ENCODE measurements at places on chromosomes 7 and 10. TPM values are rescaled to one million over a fixed set of nuclear protein-coding genes. Genes with fewer than 3 reads are reported as not detected.

Gene C7orf57
- 0.11 TPM for total RNA-seq

Gene PILRA
- total RNA-seq = 12.3 TPM

Gene CPA5
- total RNA-seq = 2.2 TPM

Gene NOLC1
- 195 TPM for total RNA-seq

Gene HABP2
- not detected for total RNA-seq

Gene FAM25G
- total RNA-seq = not detected

All from activated T-helper 2 cell treated with anti-CD3 and anti-CD28 coated beads, Interferon-gamma antibody, Interleukin-2, Interleukin-4, amounts not matched to agents 10 μg/mL and 5 μg/mL and 100 μg/mL, durations not matched to agents 14 hours and 24 hours and 36 hours (primary cell).